ENCODE measurements at places on chromosomes 12 and 14.

GRCh38 chr12:130707571-130707891 lies 8.6 kb downstream of the RIMBP2 start:
- DNase-seq = no peak

GRCh38 chr12:108744021-108744897 lies 12.9 kb upstream of the CORO1C start:
- no peak for DNase-seq

- no peak for DNase-seq
Measured at GRCh38 chr12:30427555-30427954, 268.1 kb downstream of the IPO8 start.

GRCh38 chr14:69247676-69248440 lies 12.1 kb upstream of the GALNT16 start:
- no peak for DNase-seq

- DNase-seq = no peak
Measured at GRCh38 chr12:69662764-69663163, 36.3 kb downstream of the BEST3 start.

- no peak for DNase-seq
Measured at GRCh38 chr12:32470936-32471470, 71.6 kb downstream of the FGD4 start.

GRCh38 chr14:73752297-73752992 lies 38.3 kb upstream of the PNMA1 start:
- DNase-seq = no peak

DNA sequence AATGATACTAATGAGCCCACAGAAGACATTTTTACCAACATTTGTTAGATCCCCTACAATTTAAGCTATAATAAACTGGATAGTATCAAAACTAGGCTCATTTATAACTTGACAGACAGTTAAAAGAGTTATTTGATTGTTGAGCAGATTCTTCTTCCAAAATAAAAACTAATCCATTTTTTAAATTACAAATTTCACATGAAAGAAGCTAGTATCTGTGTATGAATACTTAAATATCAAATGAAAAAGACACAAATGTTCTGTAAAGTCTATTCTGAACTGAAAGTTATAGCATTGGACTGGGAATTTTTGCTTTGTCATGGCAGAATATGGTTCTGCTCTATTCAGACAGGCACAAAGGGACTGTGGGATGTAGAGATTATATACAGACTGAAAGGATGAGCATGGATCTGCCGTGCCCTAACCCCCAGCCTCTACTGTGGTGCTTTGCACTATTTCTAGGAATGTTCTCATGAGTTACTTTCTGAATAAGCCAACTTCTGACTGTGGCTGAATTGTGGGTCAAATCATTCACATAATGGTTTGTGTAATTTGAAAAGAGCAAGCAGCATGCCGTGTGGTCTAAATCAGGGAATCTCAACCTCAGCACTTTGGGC lies 352.7 kb downstream of the KCNH5 start:
- no peak for DNase-seq

DNA sequence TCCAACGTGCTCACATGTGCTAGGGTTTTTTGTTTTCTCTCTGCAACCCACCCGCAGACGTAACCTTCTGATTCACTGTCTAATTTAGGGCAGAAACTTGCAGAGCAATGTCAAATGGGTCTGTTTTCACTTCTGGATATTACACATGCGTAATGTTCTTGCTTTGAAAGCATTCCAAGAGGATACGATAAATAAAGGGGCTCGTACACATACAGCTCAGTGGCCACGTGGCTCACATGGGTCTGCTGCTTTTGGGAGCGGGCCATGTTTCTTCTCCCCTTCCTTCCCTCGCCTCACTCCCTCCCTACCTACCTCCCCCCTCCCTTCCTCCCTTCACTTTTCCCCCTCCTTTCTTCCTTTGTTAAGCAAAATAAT lies 23.4 kb downstream of the CACNA1C start:
- DNase-seq = no peak

DNA sequence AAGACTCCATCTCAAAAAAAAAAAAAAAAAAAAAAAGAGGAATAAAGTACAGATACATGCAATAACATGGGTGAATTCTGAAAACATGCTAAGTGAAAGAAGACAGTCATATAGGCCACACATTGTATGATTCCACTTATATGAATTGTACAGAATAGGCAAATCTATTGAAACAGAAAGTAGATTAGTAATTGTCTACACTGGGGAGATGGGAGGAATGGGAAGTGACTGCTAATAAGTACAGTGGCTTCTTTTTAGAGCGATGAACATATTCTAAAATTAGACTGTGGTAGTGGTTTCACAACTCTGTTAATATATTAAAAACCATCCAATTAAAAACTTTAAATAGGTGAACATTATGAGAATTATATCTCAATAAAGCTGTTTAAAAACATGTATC lies 74.4 kb downstream of the ANKS1B start:
- no peak for DNase-seq

- no peak for DNase-seq
Measured at GRCh38 chr12:26798640-26799039, 34.4 kb downstream of the ITPR2 start.

- DNase-seq = no peak
Measured at GRCh38 chr12:62868820-62869219, 66.1 kb downstream of the PPM1H start.

- no peak for DNase-seq
Measured at GRCh38 chr14:61350427-61351270, 29.3 kb downstream of the PRKCH start.

- no peak for DNase-seq
Measured at GRCh38 chr12:132672678-132673077, 14.5 kb downstream of the POLE start.

DNA sequence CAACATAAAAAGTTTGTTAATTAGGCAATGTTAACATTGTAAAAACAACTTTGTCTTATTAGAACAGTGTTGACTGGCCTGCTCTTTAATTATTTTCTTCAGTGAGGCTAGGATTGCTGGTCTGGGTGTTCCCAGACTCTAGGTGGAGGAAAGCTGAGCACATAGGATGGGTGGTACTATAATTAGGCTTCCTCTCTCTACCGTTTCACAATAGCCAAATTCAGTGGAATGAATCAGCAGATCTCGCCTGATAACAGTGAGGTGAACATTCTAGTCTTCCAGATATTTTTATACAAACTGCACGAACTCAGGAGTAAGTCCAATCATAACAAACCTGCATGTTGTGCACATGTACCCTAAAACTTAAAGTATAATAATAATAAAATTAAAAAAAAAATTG lies 11.9 kb downstream of the PTGDR start:
- DNase-seq = no peak

DNA sequence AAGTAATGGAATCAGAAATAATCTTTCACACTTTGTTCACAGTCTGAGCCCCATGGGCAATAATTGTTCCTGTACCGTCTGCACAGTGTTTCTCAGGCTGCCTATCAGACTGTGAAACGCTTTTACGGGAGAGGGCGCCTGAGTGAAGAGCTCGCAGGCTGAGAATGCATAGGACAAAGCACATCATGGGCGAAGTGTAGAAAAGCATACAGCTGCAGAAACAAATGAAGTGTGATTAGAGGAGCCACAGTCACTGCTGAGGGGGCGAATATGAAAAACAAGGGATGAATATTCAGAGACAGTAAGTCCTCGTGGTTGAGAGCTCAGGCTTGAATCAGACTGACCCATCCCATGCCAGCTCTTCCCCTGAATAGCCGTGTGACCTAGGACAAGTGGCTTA lies 438.4 kb upstream of the DCN start:
- no peak for DNase-seq

DNA sequence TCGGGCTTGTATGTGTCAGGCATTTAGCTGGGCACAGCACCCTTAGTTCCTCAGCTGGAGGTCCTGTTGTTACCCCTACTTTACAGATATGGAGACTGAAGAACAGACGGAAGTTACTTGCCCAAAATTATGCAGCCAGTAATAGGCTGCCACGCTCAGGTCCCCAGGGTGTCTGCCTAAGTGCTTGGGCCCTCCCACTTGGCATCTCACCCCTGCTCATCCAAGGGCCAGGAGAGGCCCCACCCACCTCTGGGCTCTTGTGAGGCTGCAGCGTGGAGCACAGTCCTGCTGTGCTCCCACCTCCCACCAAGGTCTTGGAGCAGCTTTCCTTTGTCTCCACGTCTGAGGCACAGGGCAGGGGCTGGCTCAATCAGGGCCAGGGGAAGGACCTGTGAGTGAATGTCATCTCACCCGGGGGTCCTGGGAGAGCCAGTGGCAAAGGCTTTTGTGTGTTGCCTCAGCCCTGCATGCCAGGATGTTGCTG lies 64.6 kb downstream of the BEGAIN start:
- no peak for DNase-seq

DNA sequence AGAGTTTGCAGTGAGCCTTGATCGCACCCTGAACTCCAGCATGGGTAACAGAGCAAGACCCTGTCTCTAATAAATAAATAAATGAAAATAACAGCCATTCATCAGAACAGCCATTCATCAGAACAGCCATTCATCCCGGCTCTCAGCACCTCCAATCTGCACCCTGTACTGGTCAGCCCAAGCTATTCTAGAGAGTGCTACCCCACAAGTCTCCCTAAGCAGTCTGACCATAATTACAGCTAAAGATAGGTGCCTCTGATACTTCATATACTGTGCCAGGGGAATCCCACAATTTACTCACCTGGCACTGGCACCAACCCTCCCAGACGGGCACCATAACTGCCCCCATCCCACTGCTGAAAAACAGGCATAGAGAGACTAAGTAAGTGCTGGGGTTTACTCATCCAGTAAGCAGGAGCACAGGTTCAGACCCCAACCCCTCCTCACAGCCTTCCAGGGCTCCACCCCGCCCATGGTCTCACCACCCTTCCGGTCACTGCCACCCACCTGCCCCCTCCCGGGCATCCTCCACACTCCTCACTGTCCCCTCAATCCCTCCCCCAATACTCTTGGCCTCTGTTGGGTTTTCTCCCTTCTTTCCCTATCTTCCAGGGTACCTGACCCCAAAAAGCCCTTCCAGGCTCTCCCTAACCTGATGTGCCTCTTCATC lies 15.2 kb upstream of the EIF5 start:
- no peak for DNase-seq

DNA sequence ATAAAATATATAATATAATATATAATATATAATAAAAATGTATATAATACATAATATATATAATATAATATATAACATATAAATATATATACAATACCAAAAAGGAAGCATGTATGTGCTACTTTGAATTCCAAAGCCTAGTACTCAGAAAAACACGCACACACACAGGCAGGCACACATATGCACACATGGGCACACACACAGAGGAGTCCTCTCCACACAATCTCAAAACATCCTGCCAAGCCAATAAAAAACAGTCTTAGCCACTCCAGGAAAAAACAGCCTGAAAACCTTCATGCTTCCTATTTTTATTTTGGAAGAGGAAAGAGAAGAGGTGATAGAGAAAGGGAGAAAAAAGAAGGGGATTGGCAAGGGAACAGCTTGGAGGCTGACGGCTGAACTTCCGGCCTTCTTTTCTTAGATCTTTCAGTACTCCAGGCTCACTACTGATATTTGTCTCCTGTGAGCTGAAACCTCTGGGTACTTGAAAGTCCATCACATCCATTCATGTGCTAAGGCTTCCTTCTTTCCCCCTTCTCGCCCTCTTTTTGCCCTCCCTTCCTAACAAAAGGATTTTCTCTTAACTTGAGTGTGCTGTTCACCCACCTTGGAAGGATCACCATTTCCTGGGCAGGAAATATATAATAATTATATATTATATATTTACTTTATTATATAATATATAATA lies 394.2 kb downstream of the NUAK1 start:
- no peak for DNase-seq

Data from T-helper 2 cell (primary cell).